Cortex of kidney (tissue), 1 donor: ENCODE measurements at places on chromosomes 3 and 15.

- no peak for DNase-seq
Observed at GRCh38 chr3:113086560-113087461, 96.0 kb downstream of the GTPBP8 start.

DNA sequence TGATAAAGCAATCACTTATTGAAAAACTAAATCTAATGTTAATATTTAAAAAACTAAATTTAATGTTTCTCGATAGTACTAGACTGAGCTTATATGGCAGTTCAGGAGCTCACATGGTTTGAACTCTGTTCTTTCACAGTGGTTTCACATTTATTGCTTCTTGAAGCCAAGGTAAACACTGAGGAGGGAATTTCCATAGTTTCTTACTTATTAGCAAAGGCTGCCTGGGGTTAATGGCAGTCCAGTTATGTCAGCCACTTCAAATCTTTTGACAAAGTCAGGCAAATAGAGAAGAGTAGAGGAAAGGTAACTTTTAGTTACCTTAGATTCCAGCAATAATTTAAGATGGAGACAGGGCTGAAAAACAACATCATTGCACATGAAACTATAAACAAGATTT lies 831.5 kb downstream of the ROBO2 start:
- no peak for DNase-seq

GRCh38 chr15:66440501-66440900 lies 53.8 kb downstream of the MAP2K1 start:
- DNase-seq, result no peak

DNA sequence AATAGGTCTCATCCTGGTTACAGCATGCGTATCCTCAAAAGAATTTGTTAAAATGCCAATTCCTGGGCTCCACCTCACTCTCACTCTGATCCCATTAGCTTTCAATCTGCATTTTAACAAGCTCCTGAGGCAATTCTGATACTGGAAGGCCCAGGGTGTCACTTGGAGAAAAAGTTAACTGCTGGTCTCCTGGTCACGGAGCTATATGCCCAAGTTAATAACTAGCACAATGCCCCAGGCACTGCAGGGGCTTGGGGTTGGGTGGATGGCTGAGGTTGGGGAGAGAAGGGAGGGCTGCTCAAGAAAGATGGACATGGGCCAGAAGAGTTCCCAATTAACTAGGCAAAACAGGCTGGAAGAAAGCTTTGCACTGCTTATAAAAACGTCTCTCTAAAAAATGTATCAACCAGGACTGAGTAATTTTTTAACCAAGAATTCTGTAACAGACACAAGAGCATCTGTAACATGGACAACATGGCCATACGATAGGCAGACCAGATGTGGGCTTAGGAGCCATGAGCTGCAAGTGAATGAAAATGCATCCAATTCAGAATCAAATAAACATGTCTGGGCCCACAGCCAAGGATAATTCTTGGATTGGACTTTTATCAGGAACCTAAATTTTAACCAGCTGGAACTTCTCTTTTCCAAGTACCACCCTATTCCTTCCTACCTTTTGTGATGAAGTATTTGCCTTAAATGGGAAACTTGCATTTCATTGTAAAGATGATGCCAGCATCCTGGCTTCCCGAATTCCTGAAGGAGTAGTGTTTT lies 4.2 kb downstream of the IL17RD start:
- no peak for DNase-seq

GRCh38 chr15:90190606-90191343 lies 10.4 kb upstream of the SEMA4B start:
- DNase-seq, result no peak

- no peak for DNase-seq
Observed at GRCh38 chr3:51216291-51216690, 168.8 kb upstream of the MANF start.

DNA sequence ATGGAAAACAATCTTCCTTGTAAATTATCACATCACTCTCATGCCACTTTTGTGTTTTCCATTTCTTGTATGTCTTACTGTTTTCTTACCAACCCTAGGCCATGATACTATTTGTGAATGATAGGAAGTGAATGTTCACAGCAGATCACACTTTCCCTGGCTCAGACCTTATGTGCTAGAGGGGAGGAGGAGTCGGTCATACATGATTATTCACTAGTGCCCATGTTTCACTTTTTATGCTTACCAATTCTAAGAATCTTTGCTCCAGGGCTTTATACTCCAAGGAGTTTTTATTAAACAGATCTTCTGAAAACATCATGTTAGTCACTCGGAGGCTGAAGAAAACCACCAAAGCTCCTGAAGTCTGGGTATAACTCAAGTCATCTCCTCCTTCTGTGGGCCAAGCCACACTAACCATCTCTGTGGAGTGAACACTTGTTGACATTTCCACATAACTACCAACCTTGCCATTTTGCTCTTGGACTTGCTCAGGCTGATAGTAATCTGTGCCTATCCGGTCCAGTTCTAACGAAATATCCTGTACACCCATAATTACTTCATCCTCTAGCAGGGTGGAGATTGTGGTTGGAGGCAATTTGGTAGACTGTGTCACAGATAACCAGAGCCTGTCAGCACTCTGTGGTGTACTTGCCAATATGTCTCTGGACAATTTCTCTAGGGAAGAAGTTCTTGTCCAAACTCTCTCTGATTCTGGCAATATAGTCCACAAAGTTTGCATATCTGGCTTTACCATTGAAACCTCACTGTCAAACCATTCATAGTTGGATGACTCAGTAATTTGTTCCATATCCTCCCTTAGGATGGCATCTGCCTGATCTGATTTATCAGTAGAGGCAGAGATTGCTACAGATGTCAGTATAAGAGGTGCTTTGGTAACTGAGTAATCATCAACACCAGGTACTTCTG lies 76.8 kb downstream of the IMPG2 start:
- no peak for DNase-seq

GRCh38 chr3:182636646-182637045 lies 156.7 kb upstream of the ATP11B start:
- no peak for DNase-seq

GRCh38 chr15:74611341-74611740 lies 4.3 kb upstream of the CLK3 start:
- no peak for DNase-seq

- DNase-seq, result no peak
Observed at GRCh38 chr3:27800261-27800660, 78.1 kb upstream of the EOMES start.

- DNase-seq, result no peak
Observed at GRCh38 chr3:147417551-147418295, 8.6 kb downstream of the ZIC1 start.

DNA sequence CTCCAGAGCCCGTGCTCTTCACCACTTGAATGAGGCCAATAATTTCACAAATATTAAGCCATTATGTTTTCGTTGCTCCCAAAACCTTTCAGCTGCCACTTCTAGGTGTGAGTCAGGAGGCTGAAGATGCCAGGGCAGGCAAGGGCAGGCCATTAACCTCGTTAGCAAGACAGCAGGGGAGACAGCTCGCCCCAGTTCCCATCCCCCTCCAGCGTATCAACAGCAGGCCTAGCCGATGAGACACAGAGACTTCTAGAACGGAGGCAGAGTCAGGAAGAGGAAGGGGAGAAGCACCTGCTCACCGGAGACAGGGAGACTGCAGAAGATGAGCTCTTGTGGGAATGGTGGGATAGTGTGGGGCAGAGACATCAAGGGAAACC lies 28.0 kb upstream of the PLA2G4E start:
- DNase-seq, result no peak

DNA sequence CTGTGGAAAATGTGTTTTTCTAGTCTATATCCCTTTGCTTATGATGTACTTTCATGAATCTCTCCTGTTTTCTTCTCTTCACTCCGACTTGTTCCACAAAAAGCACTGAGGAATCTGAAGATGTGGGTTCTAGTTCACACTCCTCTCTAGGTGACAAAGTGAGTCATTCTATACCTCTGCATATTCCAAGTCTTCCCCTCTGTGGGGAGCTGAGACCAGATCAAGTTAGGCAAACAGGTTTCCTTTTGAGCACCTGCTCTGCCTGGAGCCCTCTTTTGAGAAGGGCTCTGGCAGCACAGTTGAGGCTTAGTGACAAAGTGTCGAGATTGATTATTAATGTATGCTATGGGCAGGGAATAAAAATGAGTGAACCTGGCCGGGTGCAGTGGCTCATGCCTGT lies 82.4 kb upstream of the VGLL4 start:
- no peak for DNase-seq

DNA sequence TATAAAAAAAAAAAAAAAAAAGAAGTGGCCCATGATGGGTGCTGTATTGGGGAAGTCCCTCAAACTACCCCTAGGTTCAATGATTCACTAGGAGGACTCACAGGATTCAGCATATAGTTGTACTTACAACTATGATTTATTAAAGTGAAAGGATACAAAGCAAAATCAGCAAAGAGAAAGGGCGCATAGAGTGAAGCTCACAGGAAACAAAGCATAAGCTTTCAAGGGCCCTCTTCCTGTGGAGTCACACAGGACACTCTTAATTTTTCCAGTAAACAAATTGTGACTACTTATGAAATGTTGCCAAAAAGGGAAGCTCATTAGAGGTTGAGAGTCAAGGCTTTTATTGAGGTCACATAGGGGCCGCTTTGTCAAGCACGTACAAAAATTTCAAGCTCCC lies 153.7 kb upstream of the GAP43 start:
- no peak for DNase-seq

DNA sequence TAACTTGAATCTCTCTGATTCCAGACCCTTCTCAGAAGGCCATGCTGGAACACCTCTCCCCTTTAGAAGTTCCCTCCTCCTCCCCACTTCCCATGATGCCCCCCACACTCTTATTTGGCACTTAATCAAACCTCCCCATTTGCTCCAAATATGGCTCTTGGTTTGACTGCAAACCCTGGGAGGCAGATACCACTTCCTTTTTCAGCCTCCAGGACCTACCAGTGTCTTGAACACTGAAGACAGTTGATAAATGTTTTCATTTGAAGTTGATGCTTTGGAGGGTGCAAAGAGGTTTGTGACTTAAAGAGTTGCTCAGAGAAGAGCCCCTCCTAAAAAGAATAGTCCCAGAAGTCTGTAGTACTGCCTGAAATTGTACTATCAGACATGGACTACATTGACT lies 61.5 kb downstream of the SEMA5B start:
- no peak for DNase-seq

DNA sequence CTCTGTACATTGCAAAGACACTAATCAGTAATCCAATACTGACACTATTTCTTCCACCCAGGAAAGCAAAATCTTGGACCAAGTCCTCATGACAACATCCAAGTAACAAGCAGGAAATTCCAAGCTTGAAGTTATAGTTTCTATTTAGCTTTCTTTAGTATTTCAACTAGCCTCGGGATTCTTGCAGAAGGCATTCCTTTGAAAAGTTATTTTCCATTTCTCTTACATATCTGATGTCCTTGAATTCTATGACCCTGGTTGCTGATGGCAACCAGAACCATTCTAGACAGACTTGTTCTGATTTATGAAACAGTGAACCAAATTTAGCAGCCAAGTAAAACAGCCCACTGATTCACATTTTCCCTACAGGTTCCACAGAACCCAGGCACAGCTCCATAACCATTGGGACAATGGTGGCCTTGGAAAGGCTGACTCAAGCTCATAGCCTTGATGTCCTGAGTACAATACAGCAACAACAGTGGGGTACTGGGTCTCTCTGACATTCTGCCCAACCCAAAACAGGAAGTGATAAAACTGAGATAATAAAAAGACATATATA lies 26.5 kb downstream of the P3H2 start:
- DNase-seq, result no peak

DNA sequence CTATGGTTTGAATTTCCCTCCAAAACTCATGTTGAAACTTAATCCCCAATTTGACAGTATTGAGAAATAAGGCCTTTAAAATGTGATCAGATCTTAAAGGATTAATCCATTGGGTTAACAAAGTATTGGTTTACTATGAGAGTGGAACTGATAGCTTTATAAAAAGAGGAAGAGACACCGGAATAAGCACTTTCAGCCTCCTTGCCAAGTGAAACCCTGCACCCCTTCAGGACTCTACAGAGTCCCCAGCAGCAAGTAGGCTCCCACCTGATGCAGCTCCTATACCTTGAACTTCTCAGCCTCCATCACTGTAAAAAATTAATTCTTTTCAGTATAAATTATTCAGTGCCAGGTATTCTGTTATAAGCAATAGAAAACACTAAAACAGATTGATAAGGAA lies 348.3 kb downstream of the CGGBP1 start:
- DNase-seq, result no peak

GRCh38 chr3:133490468-133491351 lies 82.8 kb upstream of the CDV3 start:
- DNase-seq, result no peak

DNA sequence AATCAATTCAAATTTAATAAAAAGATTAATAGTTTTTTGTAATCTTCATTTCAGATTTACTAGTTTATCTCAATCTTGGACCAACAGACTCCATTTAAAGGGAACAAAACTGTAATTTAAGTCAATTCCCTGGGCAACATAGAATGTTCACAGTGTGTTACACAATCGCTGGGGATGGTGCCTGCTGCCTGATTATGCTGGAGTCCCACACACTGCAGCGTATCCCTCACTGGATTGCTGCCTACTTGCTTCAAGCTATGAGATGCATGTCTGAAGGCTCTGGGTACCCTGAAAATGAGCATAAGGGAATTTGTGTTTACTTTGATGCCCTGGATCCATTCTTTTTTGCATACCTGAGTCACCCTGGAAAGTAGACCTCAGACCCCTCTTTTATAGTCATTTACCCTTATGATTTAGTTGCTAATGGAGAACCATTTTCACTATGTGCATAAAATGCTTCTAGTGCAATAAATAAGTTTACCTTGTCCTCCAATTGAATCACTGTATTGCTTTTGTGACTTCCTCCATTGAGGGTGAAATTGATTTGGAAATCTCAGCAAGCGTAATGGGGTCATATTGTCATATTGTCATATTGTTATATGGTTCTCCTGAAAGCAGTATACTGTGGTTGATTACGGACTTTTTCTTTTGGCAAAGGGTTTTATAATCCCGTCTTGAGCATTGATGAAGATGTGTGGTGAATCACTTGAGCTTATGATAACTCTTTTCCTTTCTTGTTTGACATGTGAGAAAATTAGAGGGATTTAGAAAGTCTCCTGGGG lies 35.9 kb downstream of the ITPR1 start:
- no peak for DNase-seq

DNA sequence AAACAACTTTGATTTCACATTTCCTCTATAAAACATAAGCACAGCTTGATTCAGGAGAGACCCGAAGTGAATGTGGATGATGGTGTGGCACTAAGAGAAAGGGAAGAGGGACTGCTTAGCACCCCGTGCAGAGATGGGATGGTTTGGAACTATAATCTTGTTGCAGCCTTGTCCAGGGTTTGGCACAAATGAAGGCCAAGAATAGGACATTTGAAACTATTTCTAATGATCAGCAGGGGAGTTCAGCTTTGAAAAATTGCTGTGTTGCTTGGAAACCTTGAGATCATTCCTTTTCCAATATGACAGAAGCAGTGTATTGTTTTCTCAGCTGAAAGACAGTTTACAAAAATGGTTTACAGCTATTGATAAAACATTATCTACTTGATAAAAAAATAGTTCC lies 49.7 kb downstream of the ASB7 start:
- no peak for DNase-seq

DNA sequence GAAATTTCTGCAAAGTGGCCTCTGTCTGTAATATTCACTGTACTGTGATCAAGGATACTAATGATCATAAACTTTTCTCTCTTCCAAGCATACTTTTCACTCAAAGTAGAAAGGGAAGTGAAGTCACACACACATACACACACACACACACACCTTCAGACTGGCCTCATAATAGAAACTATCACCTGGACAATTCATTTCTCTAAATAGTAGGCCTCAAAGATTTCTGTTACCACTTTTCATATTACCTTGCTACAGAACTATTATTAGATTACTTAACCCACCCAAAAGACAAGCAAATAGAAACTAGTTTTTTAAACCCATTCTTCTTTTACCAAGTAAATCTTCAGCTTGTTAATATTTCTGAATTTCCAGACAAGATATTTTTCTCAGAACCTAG lies 12.2 kb downstream of the CPB1 start:
- no peak for DNase-seq
